ENCODE measurements at places on chromosomes 13 and 19.

- H3K27ac ChIP-seq: no peak overlapping the region
- no peaks in the 10 kb centered on the region for H3K4me1 ChIP-seq
- no peak overlapping the region for H3K4me3 ChIP-seq
- H3K27me3 ChIP-seq: no peaks in the 10 kb centered on the region
These were observed 288.0 kb upstream of the TMTC4 start for GRCh38 chr13:100962585-100962984.

- no peaks in the 10 kb centered on the region for H3K36me3 ChIP-seq
- peaks cover 14% of the 10 kb centered on the region for H3K4me1 ChIP-seq
- no peak overlapping the region for H3K4me3 ChIP-seq
- no peak overlapping the region for H3K27ac ChIP-seq
These were observed 15.0 kb upstream of the CCNA1 start for GRCh38 chr13:36417331-36417730.

GRCh38 chr19:28457620-28458019, 755.3 kb downstream of the UQCRFS1 start:
- no peak overlapping the region for H3K4me3 ChIP-seq
- H3K4me1 ChIP-seq: no peaks in the 10 kb centered on the region
- DNase-seq: no peak
- H3K27me3 ChIP-seq: no peaks in the 10 kb centered on the region
- no peak overlapping the region for H3K27ac ChIP-seq

- no peaks in the 10 kb centered on the region for H3K36me3 ChIP-seq
- no peaks in the 10 kb centered on the region for H3K4me1 ChIP-seq
- no peak overlapping the region for H3K4me3 ChIP-seq
- no peak for DNase-seq
- no peak overlapping the region for H3K27ac ChIP-seq
- no peaks in the 10 kb centered on the region for H3K27me3 ChIP-seq
These were observed 15.4 kb downstream of the CERS4 start for GRCh38 chr19:8224394-8225145.

- H3K4me1 ChIP-seq: peaks cover 17% of the 10 kb centered on the region
- H3K27ac ChIP-seq: no peak overlapping the region
- DNase-seq: no peak
- no peaks in the 10 kb centered on the region for H3K27me3 ChIP-seq
- no peak overlapping the region for H3K4me3 ChIP-seq
These were observed 23.5 kb downstream of the FLT1 start for GRCh38 chr13:28471421-28471820.

DNA sequence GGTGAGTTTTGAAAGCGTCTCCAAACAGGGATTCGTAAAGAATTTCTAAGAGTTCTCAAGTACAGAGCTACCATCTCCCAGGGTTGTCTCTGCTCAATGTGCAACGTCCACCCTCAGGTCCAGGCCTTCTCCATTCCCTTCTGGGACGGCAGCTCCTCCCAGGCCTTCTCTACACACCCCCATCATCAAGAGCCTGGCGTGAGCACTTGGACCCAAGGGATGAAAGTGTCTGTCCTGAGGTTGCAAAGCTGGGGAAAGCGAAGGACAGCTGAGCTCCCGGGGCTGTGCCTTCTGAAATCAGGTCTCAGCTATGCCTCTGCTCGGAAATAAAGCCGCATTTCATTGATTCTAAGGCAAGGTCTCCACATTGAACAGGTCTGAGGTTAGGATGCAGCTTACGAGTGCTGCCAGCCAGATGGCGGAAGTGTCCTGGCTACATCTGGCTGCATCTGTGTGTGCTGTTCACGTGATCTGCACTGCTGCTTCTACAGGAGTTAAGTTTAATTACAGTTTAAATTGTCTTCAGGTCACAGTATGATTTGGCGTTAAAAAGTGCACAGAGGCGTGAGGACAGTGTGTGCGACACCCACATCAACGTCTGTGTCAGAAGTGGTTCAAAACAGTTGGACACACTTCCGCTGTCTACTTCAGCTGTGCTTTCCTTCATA, 27.0 kb upstream of the MIER2 start:
- H3K4me1 ChIP-seq: peaks cover 7% of the 10 kb centered on the region
- peaks cover 29% of the 10 kb centered on the region for H3K27me3 ChIP-seq
- no peaks in the 10 kb centered on the region for H3K36me3 ChIP-seq
- H3K27ac ChIP-seq: no peak overlapping the region
- no peak for DNase-seq

GRCh38 chr13:113775451-113776145, 16.6 kb downstream of the TMEM255B start:
- H3K27ac ChIP-seq: no peak overlapping the region
- DNase-seq: no peak

DNA sequence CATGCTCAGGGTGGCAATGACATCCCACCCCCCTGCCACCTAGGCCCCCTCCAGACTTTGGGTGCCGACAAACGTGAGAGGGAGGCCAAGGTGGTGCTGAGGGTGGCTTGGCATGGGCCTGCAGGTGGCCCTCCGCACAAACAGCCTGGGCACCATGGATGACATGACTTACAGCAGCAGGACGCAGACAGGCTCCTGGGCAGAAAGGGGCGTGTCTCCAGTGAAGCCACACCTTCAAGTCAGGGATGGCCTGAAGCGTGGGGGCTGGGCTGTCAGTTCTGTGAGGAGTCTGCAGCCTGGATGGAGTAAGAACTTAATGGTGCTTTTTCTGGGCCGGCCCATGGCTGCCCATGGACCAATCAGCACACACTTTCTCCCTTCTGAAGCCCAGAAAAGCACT, 25.3 kb downstream of the POMP start:
- no peak overlapping the region for H3K27ac ChIP-seq
- H3K36me3 ChIP-seq: peaks cover 11% of the 10 kb centered on the region
- no peaks in the 10 kb centered on the region for H3K27me3 ChIP-seq
- DNase-seq: no peak
- no peak overlapping the region for H3K4me3 ChIP-seq

- no peaks in the 10 kb centered on the region for H3K4me1 ChIP-seq
- no peak overlapping the region for H3K4me3 ChIP-seq
These were observed 30.3 kb upstream of the CACTIN start for GRCh38 chr19:3656747-3657394.

- no peak for DNase-seq
- H3K27me3 ChIP-seq: no peaks in the 10 kb centered on the region
These were observed 220.3 kb downstream of the KLF12 start for GRCh38 chr13:73913751-73914518.

- peak; percentile 55 for DNase-seq
- no peaks in the 10 kb centered on the region for H3K36me3 ChIP-seq
- H3K4me1 ChIP-seq: peaks cover 15% of the 10 kb centered on the region
These were observed 162.5 kb downstream of the KCTD12 start for GRCh38 chr13:76723551-76724232.

GRCh38 chr19:31706691-31707620, 357.7 kb upstream of the TSHZ3 start:
- no peak overlapping the region for H3K27ac ChIP-seq
- H3K4me1 ChIP-seq: no peaks in the 10 kb centered on the region
- DNase-seq: no peak
- H3K36me3 ChIP-seq: no peaks in the 10 kb centered on the region
- H3K4me3 ChIP-seq: no peak overlapping the region
- no peaks in the 10 kb centered on the region for H3K27me3 ChIP-seq

- H3K27me3 ChIP-seq: peaks cover 33% of the 10 kb centered on the region
- no peak overlapping the region for H3K27ac ChIP-seq
- peaks cover 7% of the 10 kb centered on the region for H3K4me1 ChIP-seq
- DNase-seq: no peak
- H3K4me3 ChIP-seq: no peak overlapping the region
These were observed 2.4 kb upstream of the RHPN2 start for GRCh38 chr19:33067121-33067520.

- H3K4me3 ChIP-seq: no peak overlapping the region
- no peaks in the 10 kb centered on the region for H3K27me3 ChIP-seq
- DNase-seq: no peak
- peaks cover 11% of the 10 kb centered on the region for H3K4me1 ChIP-seq
- no peak overlapping the region for H3K27ac ChIP-seq
These were observed 282.4 kb downstream of the MYO16 start for GRCh38 chr13:108911807-108912206.

- no peaks in the 10 kb centered on the region for H3K4me1 ChIP-seq
- no peaks in the 10 kb centered on the region for H3K27me3 ChIP-seq
- no peak for DNase-seq
- peaks cover 31% of the 10 kb centered on the region for H3K36me3 ChIP-seq
These were observed 81.6 kb downstream of the DPF1 start for GRCh38 chr19:38142176-38143035.

- H3K27ac ChIP-seq: no peak overlapping the region
- H3K27me3 ChIP-seq: no peaks in the 10 kb centered on the region
- H3K36me3 ChIP-seq: no peaks in the 10 kb centered on the region
- DNase-seq: no peak
- no peak overlapping the region for H3K4me3 ChIP-seq
- H3K4me1 ChIP-seq: no peaks in the 10 kb centered on the region
These were observed 18.1 kb downstream of the TSKS start for GRCh38 chr19:49744946-49745381.

DNA sequence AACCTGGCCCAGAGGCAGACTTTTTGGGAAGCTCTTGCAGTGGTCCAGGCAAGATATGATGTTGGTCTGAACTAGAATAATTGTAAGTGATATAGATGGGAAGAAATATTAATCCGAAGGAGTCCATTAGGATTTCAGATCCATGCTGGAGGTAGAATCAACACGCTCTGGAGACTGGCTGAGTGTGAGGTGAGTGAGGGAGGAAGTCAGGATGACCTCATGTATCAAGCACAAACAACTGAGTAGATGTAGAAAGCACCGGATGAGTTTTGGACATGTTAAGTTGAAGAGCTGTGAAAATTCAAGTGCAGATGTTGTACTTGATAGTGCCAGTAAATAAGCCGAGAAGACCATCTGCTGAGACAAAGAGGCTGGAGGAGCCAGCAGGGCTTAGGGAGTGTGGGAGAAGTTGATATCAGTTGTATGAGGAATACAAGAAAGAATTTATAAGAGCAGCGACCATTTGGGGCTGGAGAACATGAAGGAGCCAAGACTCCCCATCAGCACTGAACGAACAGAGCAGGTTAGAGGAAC, 5.3 kb upstream of the CNMD start:
- H3K27ac ChIP-seq: no peak overlapping the region
- H3K27me3 ChIP-seq: peaks cover 12% of the 10 kb centered on the region
- no peak overlapping the region for H3K4me3 ChIP-seq
- DNase-seq: no peak
- H3K4me1 ChIP-seq: no peaks in the 10 kb centered on the region
- H3K36me3 ChIP-seq: no peaks in the 10 kb centered on the region

GRCh38 chr13:112664501-112665203, 25.2 kb upstream of the ATP11A start:
- H3K4me1 ChIP-seq: no peaks in the 10 kb centered on the region
- no peak overlapping the region for H3K4me3 ChIP-seq
- H3K27ac ChIP-seq: no peak overlapping the region
- H3K36me3 ChIP-seq: no peaks in the 10 kb centered on the region
- no peaks in the 10 kb centered on the region for H3K27me3 ChIP-seq
- DNase-seq: peak; percentile 36

DNA sequence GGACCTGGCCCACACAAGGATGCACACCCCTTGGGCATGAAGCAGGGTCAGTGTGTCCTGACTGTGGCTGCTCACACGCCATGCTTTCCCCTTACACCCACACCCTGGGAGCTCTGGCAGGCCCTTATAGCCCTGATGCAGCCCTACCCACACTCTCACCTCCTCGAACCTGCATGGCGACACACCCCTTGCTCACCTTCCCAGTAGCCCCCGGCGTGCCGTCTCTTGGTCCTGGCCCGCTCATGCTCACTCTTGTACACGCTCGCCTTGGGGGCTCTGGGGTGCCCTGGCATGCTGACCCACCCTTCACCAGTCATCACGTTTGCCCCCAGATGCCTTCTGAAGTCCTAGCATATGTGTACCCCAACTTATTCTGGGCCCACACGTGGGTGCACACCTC, 56.1 kb downstream of the MAP4K1 start:
- peaks cover 20% of the 10 kb centered on the region for H3K27me3 ChIP-seq
- H3K4me3 ChIP-seq: no peak overlapping the region
- no peak overlapping the region for H3K27ac ChIP-seq
- H3K36me3 ChIP-seq: no peaks in the 10 kb centered on the region
- H3K4me1 ChIP-seq: peaks cover 4% of the 10 kb centered on the region

GRCh38 chr13:29507356-29507755, 88.1 kb downstream of the SLC7A1 start:
- no peak overlapping the region for H3K27ac ChIP-seq
- DNase-seq: no peak
- no peaks in the 10 kb centered on the region for H3K36me3 ChIP-seq
- no peaks in the 10 kb centered on the region for H3K27me3 ChIP-seq
- no peak overlapping the region for H3K4me3 ChIP-seq

Data from lower lobe of right lung (tissue), 2 donors.